ENCODE measurements at places on chromosomes 11 and 22. TPM values are rescaled to one million over a fixed set of nuclear protein-coding genes. Genes with fewer than 3 reads are reported as not detected.

Gene RBMXL2
- polyA plus RNA-seq = not detected

Gene NPAT
- 2.1 TPM for polyA plus RNA-seq

Gene MUC6
- 170 TPM for polyA plus RNA-seq

Gene CHADL
- 5.4 TPM for polyA plus RNA-seq

Gene FAM111B
- 1.7 TPM for polyA plus RNA-seq

Gene CCDC15
- polyA plus RNA-seq = 0.61 TPM

Gene TPH1
- 0.75 TPM for polyA plus RNA-seq

Gene GNG3
- polyA plus RNA-seq = 0.75 TPM

Gene VPS51
- 124 TPM for polyA plus RNA-seq

Gene OR5P2
- not detected for polyA plus RNA-seq

Gene PGA3
- polyA plus RNA-seq = 23,067 TPM

Gene NPAS4
- polyA plus RNA-seq = 0.50 TPM

Gene KRTAP5-11
- polyA plus RNA-seq = not detected

Gene PIWIL4
- polyA plus RNA-seq = 1.7 TPM

Gene TREH
- polyA plus RNA-seq = 1.4 TPM

Gene FGF19
- polyA plus RNA-seq = not detected

Gene AIFM3
- 4.1 TPM for polyA plus RNA-seq

All from stomach (tissue), 19 donors.